NAMALWA (cell line): ENCODE measurements at places on chromosomes 3 and 15.

GRCh38 chr3:122862381-122862780 lies 67.5 kb downstream of the SLC49A4 start:
- no peak for DNase-seq

DNA sequence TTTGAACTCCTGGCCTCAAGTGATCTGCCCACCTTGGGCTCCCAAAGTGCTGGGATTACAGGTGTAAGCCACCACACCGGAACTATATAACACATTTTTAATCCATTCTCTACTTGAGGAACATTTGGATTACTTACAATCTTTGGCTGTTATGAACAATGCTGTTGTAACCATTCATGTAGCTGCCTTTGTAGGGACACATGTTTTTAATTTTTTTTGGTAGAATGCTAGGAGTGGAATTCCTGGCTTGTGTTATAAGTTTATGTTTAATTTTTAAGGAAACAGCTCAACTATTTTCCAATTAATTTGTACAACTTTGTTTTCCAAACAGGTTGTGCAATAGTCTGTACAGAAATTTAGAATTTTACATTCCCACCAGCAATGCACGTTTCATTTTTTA lies 51.7 kb downstream of the GPR149 start:
- no peak for DNase-seq

GRCh38 chr3:152305075-152305474 lies 36.3 kb downstream of the MBNL1 start:
- DNase-seq = no peak

GRCh38 chr15:35622641-35623340 lies 76.8 kb upstream of the DPH6 start:
- DNase-seq = no peak

- DNase-seq = no peak
Measured at GRCh38 chr3:60010781-60011180, 961.0 kb upstream of the CFAP20DC start.

- no peak for DNase-seq
Measured at GRCh38 chr3:108564564-108564963, 24.7 kb downstream of the CIP2A start.

- DNase-seq = no peak
Measured at GRCh38 chr3:151226088-151226563, 23.1 kb upstream of the GPR171 start.

- peak; percentile 51 for DNase-seq
Measured at GRCh38 chr3:132595014-132595413, 2.1 kb upstream of the ACKR4 start.

GRCh38 chr3:186217820-186218164 lies 108.9 kb upstream of the ETV5 start:
- DNase-seq = no peak

DNA sequence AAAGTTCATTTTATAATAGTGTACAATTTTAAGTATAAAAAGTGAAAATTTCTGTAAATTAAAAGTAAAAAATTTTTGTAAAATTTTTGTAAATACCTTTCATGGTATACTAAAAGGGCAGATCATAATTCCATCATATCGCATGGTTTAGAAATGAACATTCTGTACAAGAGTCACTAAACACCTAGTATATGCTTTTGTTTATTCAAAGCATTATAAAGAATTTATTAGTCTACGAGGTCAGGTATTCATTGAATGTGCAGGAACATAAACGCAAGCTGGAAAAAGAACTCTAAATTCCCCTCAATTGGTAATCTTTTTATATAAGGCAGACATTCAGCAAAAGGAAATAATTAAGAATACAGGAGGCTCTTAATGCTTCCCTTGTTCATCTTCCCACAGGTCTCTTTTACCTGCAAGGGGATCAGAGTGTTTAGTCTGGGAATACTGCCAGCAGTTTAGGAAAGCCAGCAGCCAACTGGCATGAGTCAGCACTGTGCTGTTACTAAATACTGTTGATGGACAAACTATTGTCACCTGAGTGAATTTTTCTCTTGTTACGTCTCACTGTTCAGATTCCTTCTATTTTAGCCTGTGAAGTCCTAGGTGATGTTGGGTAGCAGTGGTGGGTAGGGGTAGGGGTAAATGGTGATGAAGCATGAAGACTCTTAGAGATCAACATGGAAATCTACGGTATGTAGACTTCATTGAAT lies 70.1 kb downstream of the UQCC5 start:
- no peak for DNase-seq

DNA sequence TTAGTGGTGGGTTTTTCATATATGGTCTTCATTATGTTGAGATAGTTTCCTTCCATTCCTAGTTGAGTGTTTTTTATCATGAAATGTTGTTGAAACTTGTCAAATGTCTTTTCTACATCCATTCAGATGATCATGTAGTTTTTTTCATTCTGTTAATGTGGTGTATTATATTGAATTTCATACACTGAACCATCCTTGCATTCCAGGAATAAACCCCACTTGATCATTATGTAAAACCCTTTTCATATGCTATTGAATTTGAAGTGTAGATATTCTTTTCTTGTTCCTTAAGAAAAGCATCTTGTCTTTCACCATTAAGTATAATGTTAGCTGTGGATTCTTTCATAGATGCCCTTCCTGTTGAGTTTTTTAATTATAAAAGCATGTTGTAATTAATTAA lies 42.9 kb downstream of the PIAS1 start:
- DNase-seq = no peak

- DNase-seq = no peak
Measured at GRCh38 chr3:144264350-144264749, 292.7 kb downstream of the DIPK2A start.

- DNase-seq = no peak
Measured at GRCh38 chr15:64749999-64750657, 25.3 kb downstream of the RBPMS2 start.

GRCh38 chr15:60536951-60537350 lies 58.0 kb upstream of the ICE2 start:
- no peak for DNase-seq
